ENCODE measurements at places on chromosomes 2 and 18.

GRCh38 chr2:236667526-236667925 is 97.9 kb downstream of the ACKR3 start:
- no peak for DNase-seq

DNA sequence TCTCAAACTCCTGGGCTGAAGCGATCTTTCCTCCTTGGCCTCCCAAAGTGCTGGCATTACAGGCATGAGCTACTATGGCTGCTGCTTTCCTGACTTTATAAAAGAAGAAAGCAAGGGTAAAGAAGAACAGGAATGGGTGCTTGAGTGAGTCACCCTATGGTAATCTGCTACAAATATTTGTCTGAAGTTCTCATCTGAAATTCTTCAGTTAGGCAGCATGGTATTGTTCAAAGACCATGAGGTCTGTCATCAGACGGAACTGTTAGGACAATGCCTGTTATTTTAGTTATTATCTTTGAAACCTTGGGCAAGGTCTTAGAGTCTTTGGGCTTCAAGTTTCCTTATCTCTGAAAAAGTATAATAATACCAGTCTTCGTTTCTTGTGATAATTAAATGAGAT is 695.8 kb downstream of the RNF144A start:
- no peak for DNase-seq

- no peak for DNase-seq
Observed at GRCh38 chr2:28356095-28356911, 36.4 kb upstream of the FOSL2 start.

- peak; percentile 11 for DNase-seq
Observed at GRCh38 chr2:11123001-11123809, 32.1 kb upstream of the SLC66A3 start.

GRCh38 chr18:79763407-79763806 is 34.3 kb upstream of the KCNG2 start:
- no peak for DNase-seq

DNA sequence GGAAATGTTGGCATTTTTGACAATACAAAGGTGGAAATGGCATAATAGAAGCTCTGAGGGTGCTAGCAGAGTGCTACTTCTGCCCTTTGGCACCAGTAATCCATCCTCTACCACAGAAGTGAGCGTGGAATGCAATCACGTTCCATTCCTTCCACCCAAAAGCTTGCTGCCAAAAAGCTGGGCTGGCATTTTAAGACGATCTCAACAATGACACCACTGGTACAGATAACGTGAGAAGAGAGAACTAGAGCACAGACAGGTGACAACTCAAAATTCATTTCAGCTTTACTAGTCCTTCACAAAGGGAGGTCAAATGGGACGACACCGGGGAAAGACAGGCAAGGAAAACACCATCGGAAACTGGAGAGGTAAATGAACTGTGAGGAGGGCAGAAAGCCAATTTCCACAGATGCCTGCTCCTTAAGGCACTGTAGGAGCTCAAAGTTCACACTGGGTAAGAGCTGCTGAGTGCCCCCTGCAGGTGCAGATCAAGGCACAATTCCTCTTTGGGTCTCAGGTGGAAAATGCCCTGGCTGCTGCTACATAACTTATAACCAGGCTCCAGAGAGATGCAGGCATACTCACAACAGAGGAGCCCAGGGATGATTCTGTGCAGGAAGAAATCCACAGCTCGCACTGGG is 50.7 kb upstream of the RNU4ATAC start:
- DNase-seq: peak; percentile 42

DNA sequence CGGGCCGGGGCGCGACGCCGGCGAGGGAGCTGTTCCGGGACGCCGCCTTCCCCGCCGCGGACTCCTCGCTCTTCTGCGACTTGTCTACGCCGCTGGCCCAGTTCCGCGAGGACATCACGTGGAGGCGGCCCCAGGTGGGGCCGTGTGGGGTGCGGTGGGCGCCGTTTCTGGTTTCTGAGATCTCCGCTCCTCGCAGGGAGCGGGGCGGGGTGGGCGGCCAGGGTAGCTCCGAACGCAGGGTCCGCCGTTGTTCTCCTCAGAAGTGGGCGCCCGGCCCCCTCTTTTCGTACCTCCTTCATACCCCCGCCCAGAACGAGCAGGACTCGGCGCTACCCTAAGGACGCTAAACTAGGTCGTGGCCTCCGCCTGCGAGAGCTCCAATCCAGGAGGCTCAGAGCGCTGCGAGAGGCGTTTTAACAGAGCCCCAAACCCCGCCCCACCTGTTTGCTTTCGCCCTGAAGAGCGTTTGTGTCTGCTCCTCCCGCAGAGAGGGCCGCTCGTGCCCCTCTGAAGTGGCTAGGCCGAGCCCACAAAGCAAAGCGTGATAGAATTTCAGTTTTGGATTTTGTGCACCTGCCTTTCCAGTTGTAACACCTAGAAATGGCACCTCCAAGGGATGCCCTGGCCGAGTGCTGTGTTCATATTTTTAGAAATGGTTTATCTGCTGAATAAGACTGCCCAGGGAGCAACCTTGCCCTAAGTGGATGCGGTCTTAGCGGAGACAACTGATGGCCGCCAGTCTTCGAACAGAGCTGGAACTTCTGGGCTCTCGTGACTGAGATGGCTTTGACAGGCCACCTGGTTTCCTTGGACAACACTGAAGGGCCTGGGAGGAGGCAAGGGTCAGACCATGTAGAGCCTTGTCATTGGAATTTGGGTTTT is 626 bp downstream of the CAPN10 start:
- DNase-seq: peak; percentile 33

DNA sequence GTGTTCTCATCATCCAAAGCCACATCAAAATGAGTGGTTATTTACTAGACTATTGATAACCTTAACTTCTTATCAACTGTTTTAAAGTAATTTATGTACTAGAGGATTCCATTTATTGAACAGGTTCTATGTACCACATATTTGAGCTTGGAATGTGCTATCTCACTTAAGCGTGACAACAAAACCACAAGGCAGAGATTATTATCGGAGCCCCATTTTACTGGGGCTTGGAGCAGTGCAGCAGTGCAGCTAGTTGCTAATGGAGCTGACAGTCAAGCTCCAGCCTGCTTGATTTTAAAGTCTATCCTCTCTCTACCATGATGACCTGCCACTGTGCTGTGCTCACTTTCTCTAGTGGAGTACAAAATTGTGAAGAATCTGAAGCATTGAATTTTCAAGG is 24.6 kb downstream of the GCG start:
- DNase-seq: no peak
